SK-MEL-5 (cell line): ENCODE measurements at places on chromosomes 11 and 22.

DNA sequence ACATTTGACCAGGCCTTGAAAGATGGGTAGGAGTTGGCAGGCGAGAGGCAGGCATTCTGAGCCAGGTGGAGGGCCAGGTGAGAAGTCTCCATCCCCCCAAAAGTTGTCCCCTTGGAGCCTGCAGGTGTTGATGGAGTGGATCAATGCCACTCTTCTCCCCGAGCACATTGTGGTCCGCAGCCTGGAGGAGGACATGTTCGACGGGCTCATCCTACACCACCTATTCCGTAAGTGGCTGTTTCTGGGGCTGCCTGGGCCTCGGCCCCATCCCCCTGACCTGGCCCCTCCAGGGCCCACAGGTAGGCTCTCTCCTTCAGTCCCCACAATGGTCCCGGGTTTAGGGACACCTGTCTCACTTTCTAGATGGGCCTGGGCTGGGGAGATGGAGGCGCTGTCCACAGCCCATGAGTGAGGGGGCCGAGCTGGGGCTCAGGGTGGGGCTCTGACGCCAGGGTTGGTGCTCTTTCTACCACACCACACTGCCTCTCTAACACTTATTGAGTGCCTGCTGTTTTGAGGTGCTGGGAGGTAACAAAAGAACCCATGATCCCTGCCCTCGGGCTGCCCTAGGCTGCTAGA is 7.0 kb downstream of the PARVG start:
- no peak for DNase-seq

GRCh38 chr22:41198027-41198580 is 7.0 kb upstream of the L3MBTL2 start:
- peak; percentile 67 for DNase-seq

DNA sequence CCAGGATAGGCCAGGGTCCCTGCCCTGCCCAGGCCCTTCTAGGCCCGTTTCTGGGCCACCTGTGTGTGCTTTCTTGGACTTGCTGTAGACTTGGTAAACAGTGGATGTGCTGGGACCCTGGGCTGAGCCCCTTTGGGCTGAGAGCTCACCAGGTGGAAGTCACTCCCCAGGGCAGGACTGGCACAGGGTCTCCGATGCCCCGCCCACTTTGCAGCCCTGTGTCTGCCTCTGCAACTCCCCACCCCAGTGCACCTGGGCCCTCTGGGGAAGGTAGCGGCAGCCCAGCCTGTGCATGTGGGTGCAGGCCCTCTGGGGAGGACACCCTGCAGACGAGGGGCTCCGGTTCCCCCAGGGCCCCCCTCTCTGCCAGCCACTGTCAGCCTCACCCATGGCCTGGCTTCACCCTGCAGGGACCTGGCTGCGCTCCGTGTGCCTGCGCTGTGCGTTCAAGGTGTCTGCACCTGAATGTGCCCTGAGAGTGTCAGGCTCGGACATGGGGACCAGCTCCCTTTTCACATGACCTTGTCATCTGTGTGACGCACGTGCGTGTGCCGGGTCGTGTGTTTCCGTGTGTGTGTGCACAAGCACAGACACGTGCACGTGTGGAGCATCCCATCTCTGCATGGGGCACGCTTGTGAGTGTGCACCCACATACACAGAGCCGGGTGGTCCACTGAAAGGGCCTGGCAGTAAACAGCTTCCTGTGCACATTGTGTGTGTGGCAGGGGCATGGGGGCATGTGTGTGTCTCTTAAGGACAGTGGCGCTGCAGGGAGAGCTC is 118.5 kb downstream of the KCNQ1OT1 start:
- DNase-seq: no peak

- DNase-seq: no peak
Observed at GRCh38 chr11:61699737-61700160, 19.6 kb downstream of the DAGLA start.

- DNase-seq: no peak
Observed at GRCh38 chr11:45624095-45624494, 41.3 kb downstream of the CHST1 start.

DNA sequence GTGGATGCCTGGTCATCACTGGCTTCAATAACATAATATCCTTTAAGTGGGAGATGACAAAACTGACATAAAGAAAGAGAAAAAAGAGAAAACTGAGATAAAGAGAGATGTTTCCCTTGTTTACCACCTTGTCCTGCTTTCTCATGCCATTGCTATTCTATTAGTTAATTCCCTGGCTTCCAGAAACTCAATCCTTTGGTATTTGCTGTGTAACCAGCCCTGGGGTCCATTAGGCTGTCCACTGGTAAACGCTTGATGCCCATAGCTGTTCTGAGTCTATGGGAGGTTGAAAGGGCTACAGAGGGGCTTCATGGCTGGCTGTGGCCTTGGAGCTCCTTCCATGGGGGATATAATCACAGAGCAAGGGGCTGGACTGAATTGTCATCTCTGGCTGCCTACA is 243.4 kb upstream of the PLET1 start:
- no peak for DNase-seq

DNA sequence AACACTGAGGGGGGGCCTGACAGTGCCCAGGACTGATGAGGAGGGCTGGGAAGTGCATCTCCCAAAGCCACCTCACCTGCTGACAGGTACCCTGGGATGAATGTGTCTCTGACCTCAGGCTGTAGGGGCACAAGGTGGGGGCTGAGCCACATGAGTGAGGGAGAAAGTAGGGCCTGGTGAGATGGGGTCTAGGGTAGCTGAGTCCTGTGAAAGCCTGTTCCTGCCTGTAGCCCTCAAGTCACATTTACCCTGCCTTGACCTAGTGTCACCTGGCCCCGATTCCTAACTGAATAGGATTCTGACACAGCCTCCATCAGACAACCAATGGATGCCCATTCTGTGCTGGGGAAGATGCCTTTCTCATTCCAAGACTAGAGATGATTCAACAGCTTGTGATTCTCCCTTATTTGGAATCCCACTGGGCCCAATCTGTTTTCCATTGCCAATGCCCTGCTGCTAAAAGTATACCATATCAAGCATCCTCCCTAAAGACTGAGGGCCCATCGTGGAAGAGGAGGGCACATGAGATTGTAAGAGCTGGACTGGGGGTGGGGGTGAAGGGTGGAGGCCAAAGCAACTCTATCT is 11.1 kb upstream of the RFPL1 start:
- DNase-seq: no peak

DNA sequence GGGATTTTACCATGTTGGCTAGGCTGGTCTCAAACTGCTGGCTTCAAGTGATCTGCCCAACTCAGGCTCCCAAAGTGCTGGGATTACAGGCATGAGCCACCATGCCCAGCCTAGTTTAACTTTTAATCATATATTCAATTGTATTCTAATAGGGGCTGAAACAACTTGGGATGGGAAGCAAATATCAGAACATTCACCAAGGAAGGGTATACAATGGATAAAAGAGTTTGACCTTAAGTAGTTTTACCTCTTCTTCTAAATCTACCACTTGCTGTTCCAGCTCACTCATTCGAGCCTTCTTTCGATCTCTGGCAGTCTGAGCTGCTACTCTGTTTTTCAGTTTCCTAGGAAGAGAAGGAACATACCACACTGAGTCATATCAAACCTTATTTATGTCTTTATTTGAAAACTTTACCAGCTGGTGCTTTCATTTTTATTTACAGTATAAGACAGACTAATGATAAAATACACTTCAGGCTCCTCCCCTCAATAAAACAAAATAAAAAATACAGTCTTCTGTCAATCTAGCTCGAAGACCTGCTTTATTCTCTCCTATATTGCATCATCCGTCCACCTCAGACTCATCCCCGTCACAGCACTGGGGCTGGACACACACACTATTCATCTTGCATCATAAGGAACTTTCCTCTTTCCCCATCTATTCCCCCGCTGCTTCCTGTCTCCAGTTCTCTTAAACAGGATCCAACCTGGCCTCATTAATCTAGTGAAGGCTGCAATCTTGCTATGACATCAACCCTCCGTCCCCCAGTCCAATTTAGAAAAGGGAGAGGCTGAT is 1.4 kb downstream of the XBP1 start:
- DNase-seq: peak; percentile 89
